ENCODE measurements at places on chromosomes 12 and 14.

GRCh38 chr14:61512026-61512834, 183.1 kb upstream of the HIF1A start:
- peak; percentile 28 for DNase-seq

DNA sequence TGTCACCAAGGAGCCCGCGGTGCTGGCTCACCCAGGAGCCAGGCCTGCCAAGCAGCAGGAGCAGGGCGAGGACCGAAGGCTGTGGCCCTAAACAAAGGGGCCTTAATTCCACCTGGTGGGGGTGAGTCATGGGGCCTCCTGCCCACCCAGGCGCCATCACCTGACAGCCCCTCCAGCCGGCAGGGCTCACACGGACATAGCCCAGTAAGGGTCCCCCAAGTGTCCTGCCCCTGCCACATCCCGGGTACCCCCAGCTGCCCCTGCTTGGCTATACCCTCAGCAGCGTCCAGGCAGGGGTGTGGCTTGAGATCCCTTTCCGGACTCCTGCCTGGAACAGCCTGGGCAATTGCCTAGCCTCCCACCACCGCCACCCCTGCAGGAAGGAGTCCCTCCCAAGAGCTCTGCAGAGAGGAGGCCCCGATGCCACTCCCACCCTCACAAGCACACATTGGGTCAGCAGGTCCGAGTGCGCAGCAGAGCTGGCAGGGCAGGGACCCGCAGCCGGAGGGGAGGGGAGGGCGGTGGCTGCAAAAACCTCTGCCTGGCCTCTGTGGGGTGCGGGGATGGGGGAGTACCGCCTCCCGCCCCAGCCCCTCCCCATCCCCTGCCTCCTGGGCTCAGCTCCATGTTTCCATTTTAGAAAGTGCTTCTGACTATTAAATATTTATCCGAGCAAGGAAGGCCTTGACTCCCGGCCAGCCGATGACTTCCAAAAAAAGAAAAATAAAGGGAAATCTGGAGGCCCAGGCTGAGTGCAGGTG, 4.6 kb downstream of the AHNAK2 start:
- DNase-seq = no peak

- peak; percentile 64 for DNase-seq
Measured at GRCh38 chr12:75641031-75641780, 129.8 kb upstream of the KRR1 start.

- DNase-seq = peak; percentile 74
Measured at GRCh38 chr14:23327947-23328744, 6.9 kb downstream of the PABPN1 start.

DNA sequence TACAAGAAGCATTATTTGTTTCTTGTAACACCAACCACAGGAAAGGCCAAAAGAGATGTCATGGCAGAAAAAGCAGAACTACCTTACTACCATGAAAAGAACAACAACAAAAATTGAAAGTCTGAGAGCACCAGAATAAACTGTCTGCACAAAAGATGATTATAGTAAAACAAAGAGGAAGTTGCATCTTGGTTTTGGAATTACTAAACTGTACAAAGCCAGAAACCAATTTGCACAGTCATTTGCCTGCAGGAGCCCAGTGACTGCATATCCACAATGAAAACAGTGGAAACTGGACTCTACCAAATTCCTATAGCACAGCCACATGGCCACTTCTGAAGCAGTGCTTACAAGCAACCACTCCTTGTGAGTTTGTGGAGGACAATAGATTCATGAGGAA, 276.2 kb downstream of the SSPN start:
- DNase-seq = no peak

GRCh38 chr12:115632308-115632707, 645.2 kb downstream of the MED13L start:
- no peak for DNase-seq

- no peak for DNase-seq
Measured at GRCh38 chr14:30158299-30158698, 230.7 kb upstream of the PRKD1 start.

- no peak for DNase-seq
Measured at GRCh38 chr12:113112043-113112899, 23.3 kb downstream of the RASAL1 start.

GRCh38 chr14:57578801-57579200, 85.1 kb upstream of the CCDC198 start:
- DNase-seq = no peak

DNA sequence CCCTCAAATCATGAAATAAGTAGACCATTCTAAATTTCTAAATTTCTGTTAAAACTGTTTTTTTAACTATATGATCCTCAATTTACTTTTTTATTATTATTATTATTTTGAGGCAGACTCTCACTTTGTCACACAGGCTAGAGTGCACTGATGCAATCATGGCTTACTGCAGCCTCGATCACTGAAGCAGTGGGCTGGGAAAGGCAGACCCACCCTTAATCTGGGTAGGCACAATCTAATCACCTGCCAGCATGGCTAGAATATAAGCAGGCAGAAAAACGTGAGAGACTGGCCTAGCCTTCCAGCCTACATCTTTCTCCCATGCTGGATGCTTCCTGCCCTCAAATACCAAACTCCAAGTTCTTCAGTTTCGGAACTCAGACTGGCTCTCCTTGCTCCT, 2.3 kb downstream of the ERO1A start:
- no peak for DNase-seq

GRCh38 chr12:98437806-98438595, 77.4 kb upstream of the TMPO start:
- no peak for DNase-seq

DNA sequence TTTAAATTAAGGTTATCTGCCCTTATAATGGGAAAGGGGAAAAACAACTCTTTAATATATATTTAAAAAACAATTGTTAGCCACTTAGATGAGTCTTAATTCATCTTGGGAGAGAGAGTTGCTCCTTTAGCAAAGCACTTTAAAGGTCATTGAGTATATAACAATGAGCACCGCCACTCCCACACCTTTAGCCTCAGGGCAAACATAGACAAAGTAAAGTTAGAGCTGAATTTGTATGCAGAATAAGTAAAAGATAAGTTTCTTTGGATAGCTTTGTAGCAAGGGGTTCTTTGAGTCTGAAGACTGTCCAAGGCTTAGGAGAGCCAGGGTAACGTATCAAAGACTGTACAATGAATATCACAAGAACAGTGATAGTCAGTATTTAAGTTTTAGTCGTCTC, 728.8 kb upstream of the LMO3 start:
- no peak for DNase-seq

- no peak for DNase-seq
Measured at GRCh38 chr12:47352067-47352466, 272.3 kb upstream of the AMIGO2 start.

DNA sequence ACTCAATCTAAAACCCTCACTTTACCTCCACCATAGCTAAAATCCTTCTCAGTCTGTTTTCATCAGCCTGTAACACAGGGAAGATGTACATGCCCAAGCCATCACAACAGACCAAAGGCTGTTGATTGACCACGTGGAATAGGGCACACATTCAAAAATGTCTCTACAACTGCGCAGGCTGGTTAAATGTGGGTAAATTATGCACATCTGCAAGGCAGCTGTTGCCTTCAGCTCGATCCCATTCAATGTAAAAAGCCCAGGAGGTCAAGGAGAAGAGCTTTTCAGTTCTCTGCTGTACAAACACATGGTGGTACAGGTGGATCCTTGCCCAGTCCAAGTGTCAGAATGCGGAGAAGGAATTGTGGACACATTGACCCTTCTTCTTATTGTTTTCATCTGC, 354.0 kb downstream of the FLRT2 start:
- no peak for DNase-seq

DNA sequence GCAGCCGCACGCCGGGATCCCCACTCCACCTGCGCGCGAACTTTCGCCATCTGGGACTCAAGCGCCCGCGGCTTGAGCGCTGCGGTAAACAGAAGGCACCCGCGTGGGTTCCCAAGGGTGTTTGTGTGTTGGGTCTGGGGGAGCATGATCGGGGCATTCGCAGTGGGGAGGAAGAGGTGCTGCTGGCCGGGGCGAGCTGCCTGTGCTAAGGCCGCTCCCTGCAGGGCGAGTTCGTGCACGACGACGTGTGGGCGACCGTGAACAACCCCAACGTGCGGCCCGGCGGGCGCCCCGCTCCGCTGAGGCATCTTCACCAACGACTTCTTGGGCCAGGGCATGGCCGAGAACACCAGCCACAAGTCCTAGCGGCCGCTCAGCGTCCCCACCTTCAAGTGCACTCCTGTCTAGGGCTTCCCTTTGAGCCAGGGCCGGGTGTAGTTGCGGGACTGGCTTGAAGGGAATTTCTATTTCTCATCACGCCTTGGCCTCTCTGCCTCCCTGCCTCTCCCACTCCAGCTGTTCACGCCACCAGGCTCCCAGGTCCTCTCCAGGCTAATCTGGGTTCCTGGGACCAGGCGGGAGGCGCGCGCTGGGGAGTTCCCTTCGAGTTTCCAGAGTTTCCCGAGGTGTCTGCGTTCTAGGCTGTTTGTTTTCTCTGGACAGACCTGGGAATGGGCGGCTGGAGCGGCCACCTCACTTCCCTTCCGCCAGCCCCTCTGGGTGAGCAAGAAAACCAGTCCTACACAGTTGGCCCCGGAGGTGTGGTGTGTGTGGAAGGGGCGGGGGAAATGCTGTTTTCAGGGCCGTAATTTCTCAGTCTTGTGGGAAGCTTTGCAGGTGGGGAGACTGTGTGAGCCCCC, 417.8 kb upstream of the TMTC1 start:
- DNase-seq = no peak

DNA sequence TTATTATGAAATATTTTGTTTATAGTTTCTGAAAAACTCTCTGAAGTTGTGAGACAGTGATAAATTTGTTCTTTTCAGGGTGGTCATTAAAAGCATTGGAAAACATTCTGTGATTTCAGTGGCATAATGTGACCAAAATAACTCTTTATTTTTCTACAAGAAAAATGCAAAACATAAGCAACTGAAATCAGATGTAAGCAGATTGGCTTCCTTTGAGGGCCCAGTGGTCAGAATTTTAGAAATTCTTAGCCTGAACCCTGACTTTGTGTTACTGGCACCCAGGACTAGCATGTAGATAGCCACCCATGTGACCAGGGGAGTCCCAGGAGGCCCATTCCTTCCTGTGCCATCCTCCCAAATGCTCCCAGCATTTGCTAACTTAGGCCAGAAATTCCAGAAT, 145.6 kb upstream of the SLC38A2 start:
- no peak for DNase-seq

DNA sequence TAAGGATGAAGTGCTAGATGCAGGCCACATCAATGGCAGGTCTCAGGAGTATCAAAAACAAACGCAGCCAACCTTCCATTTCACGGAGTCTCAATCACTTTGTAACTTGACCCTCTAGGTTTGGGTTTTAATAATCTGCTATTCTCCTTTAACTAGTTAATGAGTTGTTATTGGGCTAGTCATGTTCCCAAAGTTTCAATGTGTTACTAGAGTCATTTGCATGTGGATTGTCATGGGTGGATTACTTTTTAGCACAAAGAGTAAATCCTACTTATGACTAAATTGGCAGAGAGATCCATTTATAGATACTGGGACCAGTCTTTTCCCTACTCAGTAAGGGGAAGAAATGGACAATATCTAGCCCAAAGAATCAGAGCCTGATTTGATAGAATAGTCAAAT, 151.0 kb downstream of the BCAT1 start:
- no peak for DNase-seq

DNA sequence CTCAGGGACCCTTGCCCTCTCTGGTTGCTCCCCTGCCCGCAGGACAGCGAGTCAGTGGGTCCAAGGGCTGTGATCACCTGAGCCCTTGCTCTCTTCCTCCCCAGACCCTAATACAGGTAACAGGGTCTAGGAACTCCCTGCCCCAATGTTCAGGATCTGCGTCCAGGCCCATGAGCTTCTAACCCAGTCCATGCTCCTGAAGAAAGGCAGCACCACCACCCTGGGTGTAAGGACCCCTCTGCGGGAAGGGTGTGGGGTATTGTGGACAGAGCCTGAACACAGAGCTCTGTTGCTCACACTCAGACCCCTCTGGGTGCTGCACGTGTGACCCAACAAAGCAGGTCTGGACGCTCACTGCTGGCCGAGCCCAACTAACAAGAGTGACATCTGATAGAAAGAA, 18.3 kb downstream of the GLRX5 start:
- DNase-seq = no peak

DNA sequence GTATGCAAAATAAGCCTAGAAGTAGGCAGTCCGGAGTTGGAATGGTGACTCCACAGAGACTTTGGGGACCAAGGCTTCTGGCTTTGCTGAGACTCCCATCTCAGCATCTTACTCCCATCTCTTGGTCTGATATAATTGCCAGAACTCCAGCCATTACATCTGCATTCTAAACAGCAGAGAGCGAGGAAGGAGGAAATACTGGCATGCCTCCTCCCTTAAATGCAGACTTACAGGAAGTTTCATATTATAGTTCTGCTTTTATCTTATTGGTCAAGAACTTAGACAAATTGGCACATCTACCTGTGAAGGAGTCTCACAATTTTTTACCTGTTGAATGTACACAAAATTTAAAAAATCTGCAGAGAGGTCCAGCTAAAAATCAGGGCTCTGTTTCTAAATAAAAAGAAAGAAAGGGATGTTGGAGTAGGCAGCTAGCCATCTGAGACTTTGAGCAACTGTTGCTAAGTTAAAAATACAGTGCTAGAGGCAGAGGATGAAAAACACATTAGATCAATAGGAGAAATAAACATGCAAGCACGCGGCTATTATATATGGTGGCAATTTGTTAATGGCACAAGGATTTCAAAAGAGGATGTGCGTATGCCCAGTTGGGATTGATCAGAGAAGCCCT, 209.9 kb upstream of the HMGA2 start:
- no peak for DNase-seq

GRCh38 chr12:12616512-12617310, 5.0 kb downstream of the CREBL2 start:
- no peak for DNase-seq

DNA sequence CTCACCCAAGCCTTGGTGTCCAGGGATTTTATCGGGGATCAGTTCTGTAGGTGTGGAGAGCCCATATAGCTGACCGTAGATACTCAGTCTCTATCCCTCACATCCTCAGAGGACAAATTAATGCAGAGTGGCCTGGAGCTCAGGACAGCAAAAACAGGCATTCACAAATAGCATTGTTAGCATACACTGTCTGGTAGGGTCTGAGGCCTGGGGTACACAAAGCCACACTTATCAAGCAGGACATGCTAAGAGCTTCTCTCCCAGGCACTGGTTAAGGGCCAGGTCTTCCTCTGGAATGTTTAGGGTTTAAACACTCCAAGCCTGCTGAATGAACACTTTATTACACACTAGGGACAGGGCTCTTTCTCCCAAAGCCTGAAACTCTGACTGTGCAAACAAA, 253.2 kb downstream of the NEDD1 start:
- DNase-seq = no peak

DNA sequence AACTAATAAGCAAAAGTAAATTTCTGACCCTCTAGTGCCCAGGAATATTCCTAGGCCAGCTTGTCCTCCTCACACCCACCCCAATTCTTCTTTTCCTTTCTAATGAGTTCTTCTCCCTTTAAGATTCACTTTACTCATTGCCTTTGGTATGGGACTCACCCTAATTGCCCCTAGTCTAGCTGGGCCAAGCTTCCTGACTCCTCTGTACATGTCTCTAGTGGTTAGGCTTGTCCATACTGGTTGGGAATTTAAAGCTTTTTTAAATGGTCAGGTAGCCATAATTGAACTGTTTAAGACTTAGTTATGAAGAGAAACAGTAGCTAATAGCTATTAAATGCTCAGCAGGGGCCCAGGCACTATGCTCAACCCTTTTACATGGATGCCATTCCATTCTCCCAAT, 248.2 kb downstream of the C12orf42 start:
- no peak for DNase-seq
